ENCODE measurements at places on chromosomes 16 and 17.
A peak's percentile ranks its signal among the peaks of the same experiment; 100 is the strongest.

DNA sequence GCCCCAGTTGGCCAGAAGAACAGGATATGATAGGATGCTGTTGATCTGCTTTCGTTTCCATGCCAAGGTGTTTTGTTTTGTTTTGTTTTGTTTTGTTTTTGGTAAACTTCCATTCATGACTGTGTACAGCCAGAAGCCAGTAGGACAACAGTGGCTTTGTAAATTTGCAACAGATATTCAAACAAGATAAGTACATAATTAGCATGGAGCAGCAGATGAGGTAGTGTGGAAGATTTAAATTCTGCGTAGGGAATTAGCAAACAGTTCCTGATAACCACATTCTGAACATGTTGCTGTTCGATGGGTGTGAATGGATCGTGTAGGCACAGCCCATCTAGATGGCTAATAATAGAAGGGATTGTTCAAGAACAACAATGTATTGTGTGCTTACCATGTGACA, 1080.1 kb upstream of the RBFOX1 start:
- no peak for DNase-seq

DNA sequence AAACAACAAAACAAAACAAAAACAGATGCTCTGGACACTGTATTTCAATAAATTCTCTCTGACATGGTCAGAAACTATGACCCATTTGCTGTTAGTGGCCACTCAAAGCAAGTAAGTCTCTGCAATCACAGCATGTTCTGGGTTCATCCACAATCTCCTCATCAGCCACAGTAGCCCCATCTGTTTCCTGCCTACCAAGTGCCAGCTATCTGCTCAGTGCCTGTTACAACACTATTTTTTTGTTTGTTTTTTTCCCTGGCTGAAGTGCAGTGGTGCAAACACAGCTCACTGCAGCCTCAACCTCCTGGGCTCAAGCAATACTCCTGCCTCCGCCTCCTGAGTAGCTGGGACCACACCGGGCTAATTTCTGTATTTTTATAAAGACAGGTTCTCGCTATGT, 137.9 kb downstream of the SOX9 start:
- DNase-seq = no peak

DNA sequence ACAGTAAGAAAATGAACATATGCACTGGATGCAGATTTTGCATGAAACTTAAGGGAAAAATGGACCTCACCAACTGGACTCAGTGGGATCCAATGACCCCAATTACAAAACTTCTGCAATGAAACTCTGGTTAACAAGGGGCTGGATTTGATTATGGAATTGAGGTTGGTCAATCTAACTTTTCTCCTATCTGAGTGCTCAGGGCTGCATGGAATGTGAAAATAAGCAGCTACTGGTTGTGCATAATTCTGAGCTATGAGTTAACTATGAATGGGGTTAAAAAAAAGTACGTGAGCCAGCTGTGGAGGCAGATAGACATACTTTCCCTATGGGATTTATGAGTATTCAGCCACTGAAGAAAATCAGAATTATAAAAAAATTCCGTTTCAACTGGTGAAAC, 9.2 kb downstream of the FAM20A start:
- DNase-seq = no peak

DNA sequence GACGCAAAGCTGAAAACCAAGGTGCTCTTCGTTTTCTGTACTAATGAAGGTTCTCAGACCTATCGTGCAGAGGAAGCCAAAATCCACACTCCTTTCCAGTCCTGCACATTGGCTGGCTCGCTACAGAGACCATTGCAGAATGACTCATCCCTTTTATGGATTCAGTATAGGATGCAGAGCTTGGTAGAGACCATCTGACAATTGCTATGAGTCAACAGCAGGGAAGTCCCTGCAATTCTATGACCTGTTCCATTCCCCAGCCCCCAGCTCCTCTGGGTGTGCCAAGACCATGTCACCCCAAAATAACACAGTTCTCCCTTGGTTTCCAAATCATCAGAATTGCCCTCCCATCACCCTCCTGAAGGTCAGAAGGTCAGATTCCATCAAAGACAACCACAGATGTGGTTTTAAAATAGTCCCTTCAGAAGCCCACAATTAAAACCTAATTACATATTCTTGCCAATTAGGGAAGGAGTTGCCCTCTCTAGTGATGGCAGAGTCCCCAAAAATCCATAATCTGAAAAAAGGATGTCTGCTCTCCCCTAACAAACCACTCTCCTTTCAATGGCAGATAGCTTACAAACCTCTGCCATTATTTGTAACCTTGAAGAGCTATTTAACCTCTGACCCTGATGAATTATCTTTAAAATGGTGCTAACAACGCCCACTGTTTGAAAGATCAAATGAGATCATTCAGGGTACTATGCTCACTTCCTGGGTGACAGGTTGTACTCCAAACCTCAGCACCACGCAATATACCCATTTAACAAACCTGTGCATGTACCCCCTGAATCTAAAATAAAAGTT, 108.2 kb upstream of the RBBP6 start:
- DNase-seq = no peak

DNA sequence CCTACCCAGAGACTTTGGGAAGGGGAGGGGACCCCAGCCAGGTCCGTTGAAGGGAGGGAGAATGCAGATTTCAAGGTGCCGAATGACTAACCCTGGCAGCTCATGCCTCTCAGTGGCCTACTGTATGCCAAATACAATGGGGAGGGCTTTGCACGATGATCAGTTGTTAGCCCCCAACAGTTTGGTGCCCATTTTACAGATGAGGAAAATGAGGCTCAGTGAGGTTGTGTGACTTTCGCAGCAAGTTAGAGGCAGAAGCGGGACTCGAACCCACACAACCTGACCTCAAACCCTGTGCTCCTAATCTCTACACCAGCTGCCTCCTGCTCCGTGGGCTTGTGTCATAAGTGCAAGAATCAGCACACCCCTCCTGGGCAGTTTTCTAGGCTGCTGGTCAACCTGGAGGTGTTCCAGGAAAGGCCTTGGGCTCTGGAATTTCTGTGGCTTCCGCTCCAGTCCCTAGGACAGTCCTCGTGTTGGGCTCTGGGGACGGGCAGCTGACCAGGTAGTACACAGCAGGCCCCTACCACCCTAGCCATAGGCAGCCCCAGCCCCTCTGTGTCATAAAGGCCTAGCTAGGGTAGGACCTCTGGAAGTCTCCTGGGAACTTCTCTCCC, 11.9 kb upstream of the NAGPA start:
- no peak for DNase-seq

- DNase-seq = no peak
Measured at GRCh38 chr17:9123594-9124553, 102.6 kb downstream of the NTN1 start.

GRCh38 chr16:58843675-58844074, 109.6 kb upstream of the GOT2 start:
- DNase-seq = peak; percentile 11

- DNase-seq = peak; percentile 68
Measured at GRCh38 chr17:67994817-67995569, 1.3 kb downstream of the C17orf58 start.

DNA sequence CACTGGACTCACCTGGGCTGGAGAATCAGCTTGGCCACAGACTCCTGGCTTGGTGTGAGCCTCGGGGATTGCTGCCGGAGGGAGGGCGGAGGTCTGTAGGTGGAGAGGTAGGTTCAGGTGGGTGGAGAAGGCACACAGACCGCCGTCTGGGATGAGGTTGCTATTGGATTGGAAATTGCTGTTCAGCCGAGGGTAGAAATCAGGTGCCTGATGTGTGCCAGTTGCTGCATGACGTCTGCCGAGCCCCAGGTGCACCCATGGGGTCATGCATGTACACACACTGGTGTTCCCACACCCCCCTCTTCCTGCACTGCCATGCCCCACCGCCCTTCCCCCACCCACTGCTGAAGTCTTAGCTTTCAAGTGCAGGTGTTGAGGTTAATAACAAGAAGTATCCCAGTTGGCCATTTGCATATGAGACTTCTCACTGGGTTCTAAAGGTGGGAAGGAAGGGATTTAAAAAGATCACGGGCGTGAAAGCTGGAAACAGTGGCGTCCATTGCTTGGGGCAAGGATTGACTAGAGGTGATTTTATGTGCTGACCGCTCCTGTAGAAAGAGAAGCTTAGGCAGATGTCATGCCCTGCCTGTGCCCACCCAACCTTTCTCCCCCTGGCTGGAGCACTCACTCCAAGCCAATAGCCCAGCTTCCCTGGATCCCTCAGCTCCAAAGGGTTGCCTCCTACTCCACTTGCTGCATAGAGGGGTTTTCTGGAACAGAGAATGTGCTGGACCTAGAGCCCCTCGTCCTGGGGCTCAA, 193.6 kb downstream of the CCDC182 start:
- no peak for DNase-seq

- peak; percentile 25 for DNase-seq
Measured at GRCh38 chr16:12016291-12016947, 39.9 kb downstream of the SNX29 start.

DNA sequence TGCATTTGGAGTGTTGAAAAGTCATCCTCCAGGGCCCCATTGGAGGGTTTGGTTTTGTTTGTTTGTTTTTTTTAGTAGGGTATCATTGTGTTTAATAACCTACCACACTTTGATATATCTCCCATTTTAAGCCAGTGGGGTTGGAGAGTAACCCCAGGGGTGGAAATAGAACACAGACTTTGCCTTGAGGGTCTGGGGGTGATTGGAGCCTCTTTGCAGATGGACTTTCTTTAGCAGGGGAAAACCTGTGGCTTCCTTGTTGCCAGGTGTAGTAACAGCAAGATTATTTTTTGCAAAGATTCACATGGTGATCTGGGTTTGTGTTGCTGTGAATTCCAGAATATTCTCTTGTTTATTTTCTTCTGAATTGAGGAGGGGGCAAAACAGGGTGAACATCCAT, 1.5 kb downstream of the ABCC1 start:
- no peak for DNase-seq

- no peak for DNase-seq
Measured at GRCh38 chr16:5062051-5062450, 3.7 kb downstream of the C16orf89 start.

GRCh38 chr17:27573971-27574525, 56.9 kb upstream of the LGALS9 start:
- DNase-seq = no peak

GRCh38 chr16:81006813-81007695, at the start of the genes CENPN and CMC2:
CENPN (plus strand) TSS chr16:81007214; CDS start chr16:81011940, 4,726 bp downstream.
CMC2 (minus strand) TSS chr16:81006885; CDS start chr16:80997394, 9,491 bp downstream.
- DNase-seq = peak; percentile 97

- no peak for DNase-seq
Measured at GRCh38 chr17:610276-610675, 104.4 kb downstream of the VPS53 start.

DNA sequence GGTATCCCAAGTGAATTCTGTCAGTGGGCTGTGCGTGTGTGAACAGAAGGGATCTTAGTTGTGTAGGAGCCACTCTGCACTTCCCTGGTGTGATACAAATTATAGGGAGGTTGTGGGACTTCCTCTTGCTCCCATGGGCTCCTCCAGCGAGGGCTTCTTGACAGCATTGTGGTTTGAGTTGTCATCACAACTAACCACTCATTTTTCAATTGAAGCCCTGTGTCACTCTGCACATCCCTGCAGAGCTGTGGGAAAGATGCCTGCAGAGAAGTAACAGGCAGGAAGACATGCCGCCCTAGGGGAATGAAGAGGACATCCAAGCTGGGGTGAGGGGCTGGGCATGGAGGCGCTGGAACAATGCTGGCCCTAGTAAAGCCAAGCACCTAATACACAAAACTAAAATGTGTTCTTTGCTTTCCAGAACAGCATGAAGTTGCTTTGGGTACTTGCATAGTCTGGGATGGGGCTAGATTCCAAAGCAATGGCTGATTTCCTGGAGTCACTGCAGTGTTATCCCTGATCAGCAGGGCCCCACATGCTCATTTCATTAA, 692.5 kb downstream of the TOX3 start:
- DNase-seq = no peak

GRCh38 chr17:74259667-74260524, 14.1 kb upstream of the DNAI2 start:
- no peak for DNase-seq

GRCh38 chr16:86514481-86515376, 4.4 kb downstream of the FOXF1 start:
- no peak for DNase-seq

DNA sequence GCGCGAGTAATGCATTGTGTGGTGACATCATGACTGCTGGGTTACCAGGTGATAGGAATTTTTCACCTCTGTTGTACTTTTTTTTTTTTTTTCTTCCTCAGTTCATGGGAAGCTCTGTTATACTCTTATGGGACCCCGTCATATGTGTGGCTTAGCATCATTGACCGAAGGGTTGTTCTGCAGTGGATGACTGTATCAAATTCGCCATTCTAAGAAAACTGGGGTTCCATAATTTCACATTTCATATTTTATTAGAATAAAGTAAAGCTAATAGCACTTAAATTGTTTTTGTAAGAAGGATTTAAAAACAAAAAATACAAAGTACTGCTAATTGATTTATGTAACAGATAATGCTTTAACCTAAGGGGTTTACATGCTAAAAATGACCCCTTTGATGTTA, 32.0 kb upstream of the MRC2 start:
- DNase-seq = no peak

DNA sequence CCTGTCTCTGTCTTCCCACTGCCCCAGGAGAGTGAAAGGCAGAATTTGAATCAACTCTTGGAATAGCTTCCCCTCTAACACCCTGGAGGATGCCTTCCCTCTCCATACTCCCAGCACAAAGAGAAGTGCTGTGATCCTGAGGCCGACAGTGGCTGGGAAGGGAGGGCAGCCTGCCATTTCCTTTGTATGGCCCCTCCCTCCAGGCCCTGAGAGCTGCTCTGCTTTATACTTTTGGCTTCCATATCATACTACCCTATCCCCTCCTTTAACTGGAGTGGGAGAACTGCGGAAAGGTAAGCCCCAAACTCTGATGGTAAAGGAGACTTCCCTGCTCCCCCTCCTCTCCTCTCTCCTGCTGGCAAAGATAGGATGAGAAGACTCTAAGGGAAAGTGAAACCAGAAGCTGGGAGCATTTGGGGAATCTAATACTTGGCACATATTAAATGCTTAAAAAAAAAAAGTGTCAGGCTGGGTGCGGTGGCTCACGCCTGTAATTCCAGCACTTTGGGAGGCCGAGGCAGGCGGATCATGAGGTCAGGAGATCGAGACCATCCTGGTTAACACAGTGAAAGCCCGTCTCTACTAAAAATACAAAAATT, 4.1 kb upstream of the MED24 start:
- no peak for DNase-seq

DNA sequence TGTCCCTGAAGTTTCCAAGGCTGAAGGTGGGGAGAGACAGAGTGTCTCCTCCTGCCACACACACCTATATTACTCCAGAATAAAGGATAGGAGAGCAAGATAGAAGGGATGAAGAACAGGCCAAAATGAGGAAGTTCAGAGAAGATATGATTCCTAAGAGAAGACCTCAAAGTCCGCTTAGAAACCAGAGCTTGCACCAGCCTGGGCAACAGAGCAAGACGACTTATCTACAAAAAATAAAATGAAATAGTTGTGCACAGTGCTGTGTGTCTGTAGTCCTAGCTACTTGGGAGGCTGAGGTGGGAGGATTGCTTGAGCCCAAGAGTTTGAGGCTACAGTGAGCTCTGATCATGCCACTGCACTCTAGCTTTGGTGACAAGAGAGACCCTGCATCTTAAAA, 128.2 kb downstream of the HS3ST3B1 start:
- no peak for DNase-seq

Data from NCI-H226 (cell line).